ENCODE measurements at places on chromosomes 4 and X. TPM values are rescaled to one million over a fixed set of nuclear protein-coding genes. Genes with fewer than 3 reads are reported as not detected.

MAGEA9B gene
- total RNA-seq: not detected

RAB33A gene
- 8.0 TPM for total RNA-seq

FBXW7 gene
- 102 TPM for total RNA-seq

GLUD2 gene
- not detected for total RNA-seq

MRPS18C gene
- 56.0 TPM for total RNA-seq

CDX4 gene
- total RNA-seq: not detected

VMA21 gene
- 26.1 TPM for total RNA-seq

CACNA1F gene
- 3.0 TPM for total RNA-seq

UGT2A1 gene
- total RNA-seq: not detected

CFAP47 gene
- total RNA-seq: not detected

C4orf51 gene
- not detected for total RNA-seq

CORIN gene
- not detected for total RNA-seq

COL4A5 gene
- not detected for total RNA-seq

GPRIN3 gene
- total RNA-seq: 1.8 TPM
